ENCODE measurements at places on chromosomes 2 and 18. TPM values are rescaled to one million over a fixed set of nuclear protein-coding genes. Genes with fewer than 3 reads are reported as not detected.
A peak's percentile ranks its signal among the peaks of the same experiment; 100 is the strongest.

The SP5 gene
- total RNA-seq, result 5.2 TPM

DNA sequence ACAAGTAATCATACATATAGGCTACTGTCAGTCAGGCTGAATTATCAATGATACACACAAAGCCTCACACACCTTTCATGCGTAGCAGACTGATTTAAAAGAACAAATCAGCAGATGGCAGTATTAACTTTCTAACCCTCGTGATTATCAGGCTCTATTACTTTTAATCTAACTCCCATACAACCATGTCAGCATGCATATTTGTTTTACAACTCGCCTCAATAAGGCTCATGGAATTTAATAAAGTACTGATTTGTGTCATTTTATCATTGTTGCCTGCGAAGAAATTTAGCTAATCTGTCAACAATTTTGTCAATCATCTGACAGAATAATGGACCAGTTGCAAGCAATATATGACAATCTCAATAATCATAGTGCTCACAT, 82.8 kb downstream of the SLC25A12 start:
- H3K4me1 ChIP-seq, result peaks cover 3% of the 10 kb centered on the region
- H3K27me3 ChIP-seq, result no peaks in the 10 kb centered on the region
- peaks cover 4% of the 10 kb centered on the region for H3K36me3 ChIP-seq
- no peak overlapping the region for H3K27ac ChIP-seq
- DNase-seq, result peak; percentile 61
- H3K4me3 ChIP-seq, result no peak overlapping the region

DNA sequence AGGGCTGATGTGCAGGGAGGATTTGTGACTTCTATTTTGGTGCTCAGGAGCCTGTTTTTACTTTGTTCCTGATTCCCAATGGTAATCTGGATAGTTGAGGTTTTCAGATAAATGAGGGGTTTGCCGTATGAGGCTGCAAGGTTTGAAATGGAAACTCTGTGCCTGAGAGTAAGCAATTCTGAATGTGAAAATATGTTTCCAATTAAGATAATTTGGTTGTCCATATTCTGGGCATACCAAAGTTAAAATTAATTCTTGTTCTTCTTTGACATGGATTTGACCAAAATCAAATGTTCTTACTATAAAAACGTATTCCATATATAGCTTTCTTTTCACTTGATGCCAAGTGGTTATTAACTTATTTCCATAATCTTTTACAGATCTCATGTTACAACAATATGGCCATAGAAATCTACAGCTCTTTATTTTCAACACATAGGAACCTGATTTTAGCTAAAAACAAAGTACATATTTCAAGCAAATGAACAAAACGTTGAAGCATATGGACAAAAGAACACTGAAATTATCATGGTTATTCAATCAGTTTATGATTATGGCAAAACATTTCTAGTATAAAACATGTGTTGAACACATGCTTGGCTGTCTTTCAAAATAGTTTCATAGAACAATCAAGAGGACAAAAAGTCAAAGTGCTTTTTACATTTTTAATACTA, 63.4 kb upstream of the ARHGAP28 start:
- DNase-seq, result peak; percentile 77
- no peaks in the 10 kb centered on the region for H3K36me3 ChIP-seq
- H3K27me3 ChIP-seq, result no peaks in the 10 kb centered on the region
- H3K4me1 ChIP-seq, result peaks cover 7% of the 10 kb centered on the region

GRCh38 chr2:21415234-21415633, 291.5 kb downstream of the TDRD15 start:
- H3K4me1 ChIP-seq, result no peaks in the 10 kb centered on the region
- no peak overlapping the region for H3K27ac ChIP-seq
- H3K4me3 ChIP-seq, result no peak overlapping the region
- no peak for DNase-seq
- no peaks in the 10 kb centered on the region for H3K36me3 ChIP-seq
- no peaks in the 10 kb centered on the region for H3K27me3 ChIP-seq

DNA sequence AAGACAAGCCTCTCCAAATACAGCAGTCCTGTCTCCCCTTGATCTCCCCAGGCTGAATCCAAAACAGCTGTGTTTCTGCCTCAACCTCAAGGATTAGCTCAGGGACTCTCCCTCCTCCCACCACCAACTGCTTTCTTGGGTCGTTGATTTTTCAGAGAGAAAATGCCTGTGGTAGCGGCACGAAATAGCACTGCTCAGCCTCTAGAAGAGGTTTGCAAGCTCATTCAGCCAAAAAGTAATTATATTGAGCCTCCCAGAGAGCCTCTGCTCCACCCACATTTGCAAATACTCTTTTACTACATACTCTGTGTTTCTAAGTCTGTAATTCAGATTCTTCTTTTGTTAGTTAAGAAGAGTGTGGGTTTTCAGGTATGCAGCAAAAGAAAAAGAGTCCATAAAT, 396.4 kb upstream of the TNP1 start:
- DNase-seq, result no peak
- H3K4me1 ChIP-seq, result peaks cover 6% of the 10 kb centered on the region
- no peaks in the 10 kb centered on the region for H3K36me3 ChIP-seq
- H3K27ac ChIP-seq, result no peak overlapping the region
- no peaks in the 10 kb centered on the region for H3K27me3 ChIP-seq
- no peak overlapping the region for H3K4me3 ChIP-seq

DNA sequence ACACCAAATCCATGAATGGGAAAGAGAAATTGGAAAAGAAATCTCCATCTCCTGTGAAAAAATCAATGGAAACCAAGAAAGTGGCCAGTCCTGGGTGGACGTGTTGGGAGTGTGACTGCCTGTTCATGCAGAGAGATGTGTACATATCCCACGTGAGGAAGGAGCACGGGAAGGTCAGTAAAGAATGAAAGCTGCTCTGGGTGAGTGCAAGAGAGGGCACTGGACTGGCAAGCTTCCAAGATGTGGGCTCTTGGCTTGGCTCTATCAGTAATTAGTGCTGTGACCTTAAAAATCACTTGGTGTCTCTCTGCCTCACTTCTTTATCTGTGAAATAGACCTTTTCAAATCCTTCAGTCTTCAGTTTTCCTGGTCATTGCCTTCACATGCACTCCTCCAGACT, 89.0 kb downstream of the ZNF532 start:
- H3K4me1 ChIP-seq, result no peaks in the 10 kb centered on the region
- no peak overlapping the region for H3K4me3 ChIP-seq
- H3K27me3 ChIP-seq, result no peaks in the 10 kb centered on the region
- peak overlapping the region; percentile 57 for H3K27ac ChIP-seq
- H3K36me3 ChIP-seq, result peaks cover 27% of the 10 kb centered on the region

DNA sequence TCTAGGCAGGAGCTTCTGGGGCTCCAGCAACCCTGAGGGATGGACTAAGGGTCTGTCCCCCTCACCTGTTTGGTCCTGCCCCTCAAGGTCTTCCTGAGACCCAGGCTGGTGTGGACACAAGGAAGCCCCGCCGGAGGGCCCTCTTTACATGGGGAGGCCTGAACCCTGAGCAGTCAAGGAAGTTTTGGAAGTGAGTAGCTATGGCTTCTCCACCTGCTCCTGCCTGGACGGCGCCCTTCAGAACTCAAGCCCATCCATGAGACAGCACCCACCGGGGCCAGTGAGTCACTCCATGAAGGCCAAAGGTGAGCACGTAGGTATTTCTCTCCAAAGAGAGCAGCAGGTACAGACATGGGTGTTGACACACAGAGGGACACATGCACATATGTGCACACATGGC, 98.2 kb upstream of the CTDP1 start:
- H3K4me3 ChIP-seq, result no peak overlapping the region
- no peak overlapping the region for H3K27ac ChIP-seq
- DNase-seq, result no peak
- no peaks in the 10 kb centered on the region for H3K36me3 ChIP-seq
- H3K4me1 ChIP-seq, result peaks cover 31% of the 10 kb centered on the region

All from lung (tissue), 17 donors.